Transverse colon (tissue), 4 donors: ENCODE measurements at places on chromosomes 13 and 19.

GRCh38 chr19:36099166-36099785 is 11.7 kb upstream of the OVOL3 start:
- DNase-seq, result no peak

DNA sequence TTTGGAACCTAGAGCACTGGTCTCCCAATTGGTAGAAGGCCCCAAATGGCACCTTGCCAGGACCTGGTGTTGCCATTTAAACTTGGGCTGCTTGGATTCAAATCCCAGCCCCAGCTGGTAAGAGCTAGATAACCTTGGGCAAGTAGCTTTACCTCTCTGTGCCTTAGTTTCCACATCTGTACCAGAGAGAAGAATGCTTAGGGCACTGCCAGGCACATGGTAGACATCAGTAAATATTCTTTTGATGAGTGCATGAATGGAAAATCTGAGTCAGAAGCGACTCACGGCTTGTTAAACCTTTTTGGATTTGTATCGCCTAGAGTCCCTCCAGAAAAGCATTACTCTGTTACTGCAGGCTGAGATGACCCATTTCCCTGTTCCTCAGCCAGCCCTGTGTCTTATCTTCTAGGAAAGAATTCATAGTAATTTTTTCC is 90.9 kb downstream of the SIPA1L3 start:
- no peak for DNase-seq

DNA sequence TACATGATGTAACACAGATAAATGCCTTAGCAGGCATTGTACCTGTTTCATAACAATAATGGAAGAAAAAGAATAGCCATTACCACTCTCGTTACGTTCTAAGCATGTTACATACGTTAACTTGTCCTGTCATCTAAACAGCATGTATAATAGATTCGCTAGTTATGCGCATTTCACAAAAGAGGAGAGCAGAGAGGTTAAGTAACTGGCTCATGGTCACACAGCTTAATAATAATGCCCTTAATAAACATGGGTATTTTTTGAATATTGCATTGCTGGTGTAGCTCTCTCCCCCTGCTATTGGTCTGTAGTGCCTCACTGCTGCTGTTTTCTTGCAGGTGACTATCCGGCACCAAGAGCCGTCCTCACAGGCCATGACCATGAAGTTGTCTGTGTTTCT is 188.3 kb upstream of the MAB21L1 start:
- DNase-seq, result no peak

GRCh38 chr13:51349016-51349415 is 9.5 kb downstream of the SERPINE3 start:
- DNase-seq, result no peak

- DNase-seq, result no peak
Observed at GRCh38 chr19:28482221-28482620, 730.7 kb downstream of the UQCRFS1 start.

DNA sequence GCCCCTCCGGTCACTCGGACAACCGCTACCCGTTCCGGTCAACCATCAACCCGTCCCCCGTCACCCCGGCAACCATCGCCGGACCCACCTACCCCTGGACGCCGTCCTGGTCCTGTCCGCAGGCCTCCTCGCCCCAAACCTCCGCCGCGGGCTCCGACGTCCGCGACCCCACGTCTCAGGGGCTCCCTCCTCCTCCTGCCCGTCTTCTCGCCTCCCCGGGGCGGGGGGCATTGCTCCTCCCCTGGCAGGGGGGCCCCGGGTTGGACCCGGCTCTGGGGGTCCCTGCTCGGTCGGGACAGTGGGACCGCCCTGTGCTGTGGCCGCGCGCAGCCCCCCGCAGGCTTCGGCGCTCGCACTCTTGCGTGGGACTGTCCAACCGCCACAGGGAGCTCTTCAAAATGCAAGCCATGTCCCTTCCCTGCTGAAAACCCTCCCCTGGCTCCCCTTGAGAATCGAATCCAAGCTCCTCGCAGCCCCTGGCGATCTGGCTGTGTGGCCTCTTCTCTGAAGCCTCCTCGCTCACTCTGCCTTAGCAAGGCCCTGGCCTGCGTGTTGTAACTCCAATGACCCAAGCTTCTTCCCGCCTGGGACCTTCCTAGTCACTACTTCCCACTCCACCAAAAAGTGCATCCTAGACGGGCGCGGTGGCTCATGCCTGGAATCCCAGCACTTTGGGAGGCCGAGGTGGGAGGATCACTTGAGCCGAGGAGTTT is 8.4 kb downstream of the EPHX3 start:
- no peak for DNase-seq

GRCh38 chr13:25529425-25529824 is 157.7 kb downstream of the ATP8A2 start:
- no peak for DNase-seq

DNA sequence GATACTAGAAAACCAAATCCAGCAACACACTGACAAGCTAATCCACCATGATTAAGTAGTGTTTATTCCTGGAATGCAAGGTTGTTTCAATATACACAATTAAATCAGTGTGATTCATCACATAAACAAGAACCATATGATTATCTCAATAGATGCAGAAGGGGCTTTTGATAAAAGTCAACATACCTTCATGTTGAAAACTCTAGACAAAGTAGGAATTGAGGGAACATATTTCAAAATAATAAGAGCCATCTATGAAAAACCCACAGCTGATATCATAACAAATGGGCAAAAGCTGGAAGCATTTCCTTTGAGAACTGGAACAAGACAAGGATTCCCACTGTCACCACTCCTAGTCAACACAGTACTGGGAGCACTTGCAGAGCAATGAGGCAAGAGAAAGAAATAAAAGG is 213.6 kb upstream of the CSNK1A1L start:
- no peak for DNase-seq

GRCh38 chr19:18300930-18301717 is 19.7 kb upstream of the JUND start:
- DNase-seq, result peak; percentile 79

DNA sequence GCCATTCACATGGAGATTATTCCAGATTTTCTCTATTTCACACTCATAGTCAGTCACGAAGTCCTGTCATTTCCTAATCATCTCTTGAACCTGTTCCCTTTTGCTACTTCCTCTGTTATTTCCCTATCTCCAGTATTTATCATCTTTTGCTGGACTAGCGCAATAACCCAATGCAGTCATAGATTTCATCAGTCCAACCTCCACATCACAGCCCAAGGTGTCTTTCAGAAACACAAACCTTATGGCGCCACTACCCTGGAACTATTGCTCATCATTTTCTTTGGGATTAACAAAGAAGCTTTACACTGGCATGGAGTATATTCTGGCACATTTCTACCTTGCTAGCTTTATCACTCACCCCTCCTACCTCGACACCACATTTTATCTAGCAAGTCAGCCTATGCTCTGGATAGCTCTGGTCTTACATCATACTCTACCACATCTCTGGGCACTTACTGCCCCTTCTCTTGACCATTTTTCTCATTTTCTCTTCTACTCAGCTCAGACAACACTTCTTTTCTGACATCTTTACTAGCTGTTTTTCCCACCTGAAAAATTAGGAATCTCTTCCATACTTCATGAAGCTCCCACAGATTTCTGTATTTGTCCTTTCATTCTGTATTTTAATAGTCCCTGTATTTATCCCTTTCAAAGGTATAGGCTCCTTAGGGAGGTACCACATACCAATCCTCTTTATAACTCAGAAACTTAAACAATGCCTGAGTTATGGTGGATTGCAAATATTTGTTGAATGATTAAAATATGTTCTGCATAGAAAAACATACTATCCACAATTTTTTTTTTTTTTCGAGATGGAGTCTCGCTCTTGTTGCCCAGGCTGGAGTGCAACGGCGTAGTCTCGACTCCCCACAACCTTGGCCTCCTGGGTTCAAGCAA is 534.7 kb downstream of the KLF12 start:
- DNase-seq, result no peak

DNA sequence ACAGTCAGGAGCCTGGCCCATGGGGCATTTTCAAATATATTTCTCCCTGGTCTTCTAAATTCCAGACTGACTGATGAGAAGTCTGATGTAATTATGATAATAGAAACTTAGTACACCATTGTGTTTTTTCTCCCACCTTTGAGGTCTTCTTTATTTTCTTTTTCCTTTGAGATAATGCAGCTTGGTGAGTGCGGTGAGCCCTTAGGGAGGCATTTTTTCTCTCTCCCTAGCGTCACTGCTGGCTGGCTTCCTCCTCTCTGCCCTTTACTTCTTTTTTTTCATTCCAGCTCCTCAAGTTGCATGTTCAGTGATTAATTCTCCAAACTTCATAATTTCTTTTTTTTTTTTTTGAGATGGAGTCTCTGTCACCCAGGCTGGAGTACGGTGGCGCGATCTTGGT is 12.8 kb upstream of the CDC42EP5 start:
- no peak for DNase-seq
